ENCODE measurements at places on chromosomes 3 and 15.

DNA sequence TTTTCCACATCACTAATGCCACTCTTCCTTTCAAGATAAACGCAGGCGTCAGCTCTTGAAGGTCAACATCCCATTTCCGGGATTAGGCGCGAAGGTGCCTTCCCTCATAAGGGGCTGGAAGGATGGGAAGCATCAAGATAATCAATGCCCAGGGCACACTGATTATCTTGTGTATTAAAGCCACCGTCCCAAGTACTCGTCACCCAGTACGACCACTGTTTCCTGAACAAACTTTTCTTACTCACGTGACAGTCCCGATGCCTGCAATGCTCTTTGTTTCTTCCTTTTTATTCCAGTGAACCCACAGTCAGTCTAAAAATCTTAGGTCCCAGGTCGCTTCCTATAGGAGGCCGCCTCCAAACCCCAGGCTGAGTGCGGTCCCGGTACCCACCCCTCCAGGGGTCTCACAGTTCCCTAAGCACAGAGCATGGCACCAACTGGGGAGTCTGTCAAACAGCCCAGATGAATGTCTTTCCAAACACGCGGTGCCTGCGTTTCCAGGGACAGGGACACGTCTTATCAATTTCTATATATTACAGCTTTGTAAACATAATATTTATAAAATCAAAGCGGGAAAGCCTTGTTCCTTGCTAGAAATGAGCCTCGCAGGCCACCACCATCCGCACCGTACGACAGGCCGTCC, 589 bp downstream of the ANAPC13 start:
- no peak for DNase-seq

DNA sequence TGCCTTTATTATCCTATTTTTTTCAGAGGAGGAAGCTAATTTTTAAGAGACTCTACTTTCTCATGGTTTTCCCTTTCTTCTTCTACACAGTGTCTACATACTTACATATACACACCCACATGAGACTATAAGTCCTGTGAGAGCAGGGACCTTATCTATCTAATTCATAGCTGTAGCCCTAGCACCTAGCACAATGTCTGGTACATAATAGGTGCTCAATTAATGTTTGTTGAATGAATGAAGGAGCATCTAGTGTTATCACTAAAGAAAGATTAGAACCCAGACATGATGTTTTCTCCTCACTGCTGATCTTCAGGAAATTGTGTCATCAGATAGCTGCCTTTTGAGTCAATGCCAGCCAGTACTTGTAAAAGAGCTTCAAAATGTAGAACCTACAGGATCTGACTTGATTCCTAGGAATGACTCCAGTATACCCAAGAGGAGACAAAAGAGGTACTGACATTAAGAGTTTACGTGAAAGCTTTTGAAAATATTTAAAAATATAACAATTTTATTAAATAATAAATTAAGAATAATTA, 2.5 kb downstream of the SCG5 start:
- no peak for DNase-seq

GRCh38 chr3:31132132-31132769, 237.8 kb upstream of the GADL1 start:
- peak; percentile 45 for DNase-seq

GRCh38 chr3:67389176-67389575, 265.2 kb downstream of the SUCLG2 start:
- DNase-seq: no peak

DNA sequence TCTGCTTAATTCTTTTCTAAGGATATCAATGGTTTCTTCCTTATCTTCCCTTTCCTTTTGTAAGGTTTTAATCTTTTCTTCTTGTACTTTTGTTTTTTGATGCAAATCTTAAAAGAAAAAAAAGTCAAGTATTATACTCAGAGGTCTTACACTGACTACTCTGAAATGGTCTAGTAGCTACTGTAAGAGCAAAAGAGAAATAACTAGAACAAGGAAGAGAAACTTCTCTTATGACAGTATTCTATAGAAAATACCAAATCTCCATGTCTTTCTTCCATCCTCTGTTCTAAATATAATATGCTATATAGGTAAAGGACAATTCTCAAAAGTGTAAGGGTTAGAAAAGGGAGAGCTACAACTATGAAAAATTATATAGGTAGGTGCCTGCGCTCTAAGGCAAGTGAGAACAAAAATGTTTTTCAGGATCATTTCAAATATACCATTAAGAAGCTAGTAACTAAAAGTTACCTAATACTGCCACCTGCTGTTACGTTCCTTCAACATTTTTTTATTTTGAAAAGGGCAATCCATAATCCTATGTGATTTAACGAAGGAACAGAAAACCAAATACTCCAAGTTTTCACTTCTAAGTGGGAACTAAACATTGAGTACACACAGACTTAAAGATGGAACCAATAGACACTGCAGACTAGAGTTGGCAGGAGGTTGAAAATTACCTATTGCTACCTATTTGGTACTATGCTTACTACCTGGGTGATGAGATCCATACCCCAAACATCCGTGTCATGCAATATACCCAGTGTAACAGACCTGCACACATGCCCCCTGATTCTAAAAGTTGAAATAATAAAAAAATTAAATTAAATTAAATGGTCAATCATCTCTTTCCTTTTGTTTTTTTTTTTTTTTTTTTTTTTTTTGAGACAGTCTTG, 36.7 kb downstream of the CIP2A start:
- DNase-seq: no peak

DNA sequence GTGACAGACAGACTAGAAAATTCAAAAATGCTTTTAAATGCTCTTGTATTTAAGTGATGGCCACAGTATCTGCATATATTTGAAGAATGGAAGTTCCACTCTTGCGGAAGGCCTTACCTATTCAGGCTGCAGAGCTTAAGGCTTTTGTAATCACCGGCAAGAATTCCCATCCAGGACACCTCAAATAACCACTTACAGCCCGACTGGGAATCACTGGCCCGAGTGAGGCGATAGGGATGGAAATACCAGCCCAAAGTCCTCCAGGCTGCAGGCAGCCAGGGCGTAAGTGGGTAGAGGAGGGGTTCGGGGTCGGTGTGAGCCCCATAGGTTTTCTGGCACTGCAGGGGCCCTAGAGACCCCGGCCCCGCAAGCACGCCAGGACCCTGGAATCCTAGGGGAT, 9.5 kb downstream of the CMTM7 start:
- no peak for DNase-seq
